ENCODE measurements at places on chromosomes 5 and 9.

DNA sequence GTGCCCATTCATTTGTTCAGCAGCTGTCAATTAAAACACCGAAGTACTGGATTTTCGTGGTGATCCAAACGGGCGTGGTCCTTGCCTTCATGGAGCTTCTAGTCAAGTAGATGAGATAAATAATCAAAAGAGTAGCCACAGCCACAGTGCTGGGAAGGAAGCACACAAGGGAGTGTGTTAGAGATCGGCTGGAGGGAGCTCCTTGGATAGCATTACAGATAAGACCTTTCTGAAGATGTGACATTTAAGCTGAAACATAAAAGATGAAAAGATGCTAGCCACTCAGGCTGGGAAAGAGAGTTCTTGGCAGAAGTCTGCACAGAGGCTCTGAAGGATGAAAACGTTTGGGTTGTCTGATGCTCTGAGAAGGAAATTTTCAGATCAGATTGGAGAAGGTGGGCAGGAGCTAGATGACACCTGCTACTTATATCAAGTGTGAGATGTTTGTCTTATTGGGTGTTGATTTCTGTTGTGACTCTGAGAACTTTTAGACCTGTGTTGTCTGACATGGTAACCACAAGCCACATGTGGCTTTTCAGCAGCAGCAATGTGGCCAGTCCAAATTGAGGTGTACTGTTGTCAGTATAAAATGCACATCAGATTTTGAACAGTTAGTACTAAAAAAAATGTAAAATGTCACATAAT lies 123.9 kb downstream of the TLE4 start:
- no peak for DNase-seq

GRCh38 chr9:135076143-135076875 lies 11.2 kb upstream of the OLFM1 start:
- DNase-seq, result no peak

- DNase-seq, result no peak
Measured at GRCh38 chr9:89562186-89562814, 42.5 kb upstream of the GADD45G start.

DNA sequence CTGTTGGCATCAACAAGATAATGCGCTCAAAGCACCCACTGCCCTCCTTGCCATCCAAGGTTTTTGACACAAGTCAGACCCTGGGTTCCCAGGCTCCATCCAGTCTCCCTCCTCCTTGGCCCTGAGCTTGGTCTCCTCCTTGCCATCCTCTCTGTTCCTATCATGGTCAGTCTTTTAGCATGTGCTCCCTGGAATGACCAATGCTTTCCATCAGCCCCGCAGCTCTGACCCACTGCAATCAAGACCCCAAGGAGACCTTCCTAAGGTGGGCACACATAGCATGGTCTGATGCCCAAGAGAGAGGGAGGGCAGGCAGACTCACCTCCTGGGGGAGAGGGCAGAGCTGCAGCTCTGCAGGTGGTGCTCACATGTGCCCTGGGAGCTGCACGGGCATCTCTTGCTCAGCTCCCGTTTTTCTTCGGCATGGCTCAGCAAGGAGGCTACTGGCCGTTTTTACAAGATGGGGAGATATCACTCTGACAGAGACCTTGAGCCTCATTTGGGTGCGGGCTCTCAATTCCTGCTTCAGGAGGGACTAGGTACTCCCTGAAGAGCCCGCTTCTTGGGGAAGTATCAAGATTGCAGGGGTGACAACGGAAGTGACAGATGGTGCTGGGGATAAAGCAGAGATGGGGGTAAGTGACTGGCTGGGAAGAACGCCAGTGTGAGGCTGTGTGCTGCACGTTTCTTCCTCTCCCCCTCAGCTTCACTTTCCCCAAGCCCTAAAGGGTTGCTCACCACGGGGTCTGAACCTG lies 3.3 kb downstream of the SEPTIN8 start:
- DNase-seq, result no peak

DNA sequence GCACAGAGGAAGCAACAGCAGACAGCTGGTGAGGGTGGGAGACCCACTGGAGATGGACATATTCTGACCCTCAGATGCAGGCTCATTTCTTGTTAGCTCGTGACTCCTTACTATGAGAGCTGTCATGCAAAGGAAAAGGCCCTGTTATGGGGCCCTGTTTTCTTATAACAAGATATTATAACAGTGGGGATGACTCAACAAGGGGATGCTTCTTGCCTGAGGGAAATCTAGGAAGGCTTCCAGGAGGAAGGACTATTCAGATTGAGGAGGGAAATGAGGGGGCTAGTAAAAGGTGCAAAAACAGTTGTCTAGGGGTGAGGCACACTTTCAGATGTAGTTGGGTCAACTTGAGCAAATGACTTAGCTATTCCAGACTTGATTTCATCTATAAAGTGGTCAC lies 83.0 kb downstream of the DAB2IP start:
- no peak for DNase-seq

DNA sequence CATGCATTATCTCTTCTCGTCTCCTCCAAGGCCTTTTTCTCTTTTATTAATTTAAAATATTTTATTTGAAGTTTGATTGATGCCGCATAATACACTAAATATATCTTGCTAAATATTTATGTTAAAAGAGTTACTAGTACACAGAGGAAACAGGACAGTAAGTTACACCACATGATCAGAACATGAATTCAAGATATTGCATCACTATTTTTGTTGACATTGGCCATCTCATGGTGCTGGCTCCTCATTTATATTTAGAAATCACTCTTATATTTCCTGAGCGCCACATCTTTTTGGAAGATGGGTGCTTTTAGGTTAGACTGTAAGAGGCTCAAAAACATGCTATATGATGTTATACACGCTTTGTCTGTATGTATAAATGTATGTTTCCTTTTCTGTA lies 23.0 kb downstream of the SPEF2 start:
- DNase-seq, result no peak

- DNase-seq, result no peak
Measured at GRCh38 chr5:10935536-10935935, 174.5 kb upstream of the DAP start.

DNA sequence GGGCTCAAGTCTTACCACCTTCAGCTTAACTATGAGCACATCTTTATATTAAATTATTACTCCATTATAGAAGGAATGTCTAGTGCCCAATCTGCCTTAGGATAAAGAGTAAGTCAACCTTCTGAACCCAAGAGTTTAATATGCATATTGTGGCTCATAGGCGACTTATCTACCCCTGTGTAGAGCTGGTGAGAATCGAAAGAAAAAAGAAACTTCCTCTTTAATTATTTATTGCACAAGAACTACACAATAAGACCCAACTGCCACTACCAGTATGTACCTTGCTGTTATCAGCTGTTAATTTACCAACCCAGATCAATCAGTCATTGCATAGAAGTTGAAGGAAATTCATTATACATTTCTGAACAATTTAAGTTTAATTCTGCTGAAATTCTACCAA lies 329.1 kb upstream of the SLC24A2 start:
- DNase-seq, result no peak

GRCh38 chr5:139271201-139272027 lies 22.1 kb upstream of the MATR3 start:
- no peak for DNase-seq

DNA sequence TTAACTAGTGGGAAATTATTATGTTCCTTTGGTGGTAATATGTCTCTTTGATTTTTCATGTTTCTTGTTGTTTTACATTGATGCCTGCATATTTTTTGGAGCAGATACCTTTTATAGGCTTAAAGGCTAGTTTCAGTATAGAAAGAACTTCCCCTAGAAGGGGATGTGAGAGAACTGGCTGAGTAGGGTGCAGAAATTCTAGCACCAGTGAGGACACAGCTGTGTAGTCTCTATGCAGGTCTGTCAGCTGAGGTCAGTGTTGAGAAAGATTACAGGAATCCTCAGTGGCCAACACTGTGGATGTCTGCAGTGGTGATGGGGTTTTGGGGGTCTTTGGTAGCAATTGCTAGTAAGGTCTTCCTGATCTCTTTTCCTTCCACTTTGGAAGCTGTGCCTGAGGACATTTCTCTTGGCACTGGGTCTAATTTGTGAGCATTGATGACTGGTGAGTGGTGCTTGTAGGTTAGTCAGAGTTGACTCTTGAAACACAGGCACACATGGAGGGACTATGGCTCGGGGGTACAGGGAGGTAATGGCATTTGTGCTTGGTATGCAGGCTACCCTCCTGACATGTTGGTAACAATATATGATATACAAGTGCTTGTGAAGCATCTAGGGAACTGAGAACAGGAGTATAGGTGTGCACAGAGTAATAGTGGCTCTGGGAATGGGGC lies 221.4 kb downstream of the SPATA31D1 start:
- no peak for DNase-seq

- DNase-seq, result no peak
Measured at GRCh38 chr9:72187121-72187695, 38.0 kb downstream of the GDA start.

- DNase-seq, result no peak
Measured at GRCh38 chr5:179344431-179345182, 654 bp downstream of the ADAMTS2 start.

GRCh38 chr5:165928971-165929370 lies 2362.5 kb upstream of the WWC1 start:
- no peak for DNase-seq

GRCh38 chr5:142727735-142728047 lies 41.8 kb upstream of the FGF1 start:
- DNase-seq, result no peak

DNA sequence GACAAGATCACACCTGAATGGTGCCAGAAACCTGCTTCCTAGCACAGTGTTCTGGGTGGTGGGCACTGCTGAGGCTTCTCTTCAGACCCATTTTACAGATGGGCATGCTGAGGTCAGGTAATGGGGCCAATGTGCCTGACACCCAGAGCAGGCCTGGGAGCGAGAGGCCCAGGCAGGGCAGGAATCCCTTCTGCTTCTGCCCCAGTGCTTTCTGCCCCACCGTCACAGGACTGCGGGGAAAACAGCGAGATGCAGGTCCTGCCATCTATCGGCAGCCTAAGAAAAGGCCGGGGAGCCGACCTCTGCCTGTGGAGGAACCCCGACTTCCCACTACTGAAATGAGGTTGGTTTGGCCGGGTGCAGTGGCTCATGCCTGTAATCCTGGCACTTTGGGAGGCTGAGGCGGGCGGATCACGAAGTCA lies 22.8 kb upstream of the RNU6ATAC start:
- DNase-seq, result no peak

GRCh38 chr9:78563269-78563668 lies 266.3 kb downstream of the PSAT1 start:
- no peak for DNase-seq

Data from activated CD4-positive, alpha-beta T cell treated with anti-CD3 and anti-CD28 coated beads, Interleukin-2, amount 50 U/mL, for 4 hours (primary cell).